ENCODE measurements at places on chromosomes 3 and 15.

DNA sequence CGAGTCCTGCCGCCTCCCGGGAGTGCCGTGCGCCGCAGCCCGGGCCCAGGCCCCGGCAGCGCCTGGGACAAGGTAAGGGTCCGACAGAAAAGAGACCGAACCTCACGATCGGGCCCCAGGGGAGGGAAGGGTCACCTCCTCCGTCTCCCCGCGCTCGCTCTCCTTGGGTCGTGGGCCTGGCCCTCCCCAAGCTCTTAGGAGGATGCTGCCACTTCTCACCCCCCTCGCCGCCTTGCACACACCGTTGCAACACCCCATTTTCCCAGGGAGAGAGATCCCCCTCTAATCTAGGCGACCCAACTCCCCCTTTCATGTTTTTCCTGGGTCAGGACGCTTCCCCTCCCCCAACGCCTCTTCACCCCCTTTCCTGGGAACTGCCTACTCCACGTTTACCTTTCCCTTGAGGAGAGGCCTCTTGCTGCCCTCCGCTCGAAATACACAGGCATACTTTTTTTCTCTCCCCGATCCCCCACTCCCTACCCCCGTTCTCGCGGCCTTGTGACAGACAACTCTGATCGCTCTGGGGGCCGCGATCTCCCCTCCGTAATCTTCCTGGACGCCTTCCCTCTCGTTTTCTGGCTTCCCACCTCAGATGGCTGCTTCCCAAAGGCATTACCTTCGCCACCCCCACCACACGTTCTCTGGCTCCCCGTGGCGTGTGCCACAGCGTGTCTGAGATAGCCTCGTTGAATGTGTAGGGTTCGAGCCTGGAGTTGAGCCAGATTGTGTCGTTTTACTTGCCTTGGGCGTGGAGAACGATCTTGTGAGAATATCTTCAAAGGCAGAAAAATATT, 688 bp downstream of the SETD5 start:
- peak; percentile 7 for DNase-seq

- no peak for DNase-seq
These were observed 235.5 kb downstream of the NR1D2 start for GRCh38 chr3:24180616-24181015.

DNA sequence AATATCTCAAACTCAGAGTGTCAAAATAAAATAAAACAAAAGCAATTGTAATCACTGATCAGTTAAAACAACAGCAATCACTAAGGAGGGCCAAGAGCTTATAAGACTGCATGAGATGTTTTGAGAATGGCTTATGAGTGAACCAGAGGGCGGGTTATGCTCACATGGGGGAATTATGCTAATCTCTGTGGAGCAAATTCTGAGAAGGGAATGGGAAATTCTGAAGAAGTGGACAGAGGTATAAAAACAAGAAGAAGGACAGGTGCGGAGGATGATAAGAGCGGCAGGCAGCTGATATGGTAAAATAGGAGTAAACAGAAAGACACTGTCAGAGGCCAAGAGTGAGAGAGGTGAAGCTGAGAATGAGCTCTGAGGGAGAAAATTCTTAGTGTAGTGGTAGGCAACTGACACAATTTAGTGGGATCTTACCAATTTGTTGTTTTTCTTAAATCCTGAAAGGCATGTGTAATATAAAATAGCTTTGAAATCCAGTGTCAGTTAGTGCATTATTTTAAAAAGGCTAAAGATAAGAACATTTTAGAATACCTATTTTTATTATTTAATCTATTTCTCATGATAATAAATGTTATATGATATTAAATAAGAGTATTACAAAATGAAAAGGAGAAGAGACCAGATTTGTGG, 133.8 kb downstream of the SPATA16 start:
- DNase-seq = no peak

- DNase-seq = no peak
These were observed 169.0 kb upstream of the SLC24A5 start for GRCh38 chr15:47951781-47952180.

DNA sequence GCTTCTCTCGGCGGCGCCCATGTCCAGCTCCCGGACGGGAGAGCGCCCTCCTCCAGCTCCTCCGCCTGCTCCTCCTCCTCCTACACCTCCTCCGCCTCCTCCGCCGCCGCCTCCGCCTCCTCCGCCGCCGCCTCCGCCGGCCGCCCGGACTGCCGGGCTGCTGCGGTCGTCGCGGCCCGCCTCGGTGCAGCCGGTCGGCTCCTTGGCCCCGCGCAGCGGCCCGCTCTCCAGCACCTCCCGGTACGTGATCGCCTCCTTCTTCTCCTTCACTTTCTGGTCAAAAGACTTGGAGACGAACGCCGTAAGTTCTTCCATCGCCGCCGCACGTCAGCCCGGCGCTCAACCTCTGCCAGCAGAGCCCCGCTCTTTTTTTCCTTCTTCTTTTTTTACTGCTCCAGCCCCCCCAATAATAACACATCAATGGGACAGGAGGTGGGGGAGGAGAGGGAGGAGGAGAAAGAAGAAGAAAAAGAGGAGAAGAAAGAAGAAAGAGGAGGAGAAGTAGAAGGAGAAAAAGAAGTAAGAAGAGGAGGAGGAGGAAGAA, 438 bp downstream of the SHOX2 start:
- DNase-seq = no peak

DNA sequence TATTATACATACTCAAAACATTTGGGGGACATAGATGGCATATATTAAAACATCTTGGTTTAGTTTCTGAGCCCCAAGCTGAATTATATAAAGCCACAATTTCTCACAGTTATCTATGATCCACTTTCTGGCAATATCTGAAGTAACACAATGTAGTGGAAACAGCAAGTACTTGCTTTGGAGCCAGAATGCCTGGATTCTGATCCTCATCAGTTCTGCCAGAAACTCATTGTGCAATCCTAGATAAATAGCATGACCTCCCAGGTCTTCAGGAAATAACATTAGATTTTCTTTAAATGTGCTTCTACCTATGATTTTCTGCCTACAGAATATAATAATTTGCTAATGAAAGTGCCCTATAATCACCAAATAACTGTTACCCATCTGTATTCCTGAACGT, 544.9 kb downstream of the NAALADL2 start:
- DNase-seq = no peak

DNA sequence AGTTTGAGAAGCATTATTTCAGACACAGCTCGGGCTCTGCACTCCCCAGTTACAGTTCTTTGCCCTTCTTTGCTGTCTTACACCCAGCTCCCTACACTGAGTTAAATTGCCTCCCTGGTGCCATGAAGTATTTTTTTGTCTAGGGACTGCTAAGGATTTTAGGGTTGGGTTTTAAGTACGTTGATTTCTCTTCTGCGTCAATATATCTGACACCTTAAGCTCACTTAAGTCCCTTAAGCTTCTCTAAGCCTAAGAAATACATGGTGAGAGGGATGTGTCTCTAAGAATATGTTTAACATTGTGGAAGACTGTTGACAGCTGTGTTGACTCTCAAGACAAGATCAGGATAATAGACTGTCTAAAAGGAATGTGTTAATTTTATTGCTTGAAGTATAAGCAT, 400.5 kb downstream of the PTPRG start:
- DNase-seq = no peak

- DNase-seq = no peak
These were observed 72.5 kb upstream of the POLG start for GRCh38 chr15:89406940-89407607.

DNA sequence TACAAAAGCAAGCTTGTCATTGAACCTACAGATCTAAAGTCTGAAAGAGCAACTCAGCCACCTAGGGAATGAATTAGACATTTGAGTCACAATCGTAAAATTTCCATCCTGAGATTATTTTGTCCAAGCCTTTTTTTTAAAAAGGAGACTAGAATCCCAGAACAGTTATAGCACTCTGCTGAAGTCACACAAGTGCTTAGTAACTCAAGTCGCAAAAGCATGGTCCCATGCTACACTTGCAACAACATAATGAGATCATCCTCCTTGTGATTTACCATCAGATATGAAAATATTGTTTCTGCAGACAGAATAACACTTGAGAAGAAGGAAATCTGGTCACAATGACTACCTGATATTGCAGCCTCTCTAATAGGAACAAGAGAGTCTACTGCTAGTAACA, 106.7 kb downstream of the ZIC4 start:
- DNase-seq = no peak

GRCh38 chr3:191303596-191303995, 25.6 kb upstream of the CCDC50 start:
- DNase-seq = no peak

- DNase-seq = no peak
These were observed 17.4 kb downstream of the LHFPL4 start for GRCh38 chr3:9536212-9536611.

DNA sequence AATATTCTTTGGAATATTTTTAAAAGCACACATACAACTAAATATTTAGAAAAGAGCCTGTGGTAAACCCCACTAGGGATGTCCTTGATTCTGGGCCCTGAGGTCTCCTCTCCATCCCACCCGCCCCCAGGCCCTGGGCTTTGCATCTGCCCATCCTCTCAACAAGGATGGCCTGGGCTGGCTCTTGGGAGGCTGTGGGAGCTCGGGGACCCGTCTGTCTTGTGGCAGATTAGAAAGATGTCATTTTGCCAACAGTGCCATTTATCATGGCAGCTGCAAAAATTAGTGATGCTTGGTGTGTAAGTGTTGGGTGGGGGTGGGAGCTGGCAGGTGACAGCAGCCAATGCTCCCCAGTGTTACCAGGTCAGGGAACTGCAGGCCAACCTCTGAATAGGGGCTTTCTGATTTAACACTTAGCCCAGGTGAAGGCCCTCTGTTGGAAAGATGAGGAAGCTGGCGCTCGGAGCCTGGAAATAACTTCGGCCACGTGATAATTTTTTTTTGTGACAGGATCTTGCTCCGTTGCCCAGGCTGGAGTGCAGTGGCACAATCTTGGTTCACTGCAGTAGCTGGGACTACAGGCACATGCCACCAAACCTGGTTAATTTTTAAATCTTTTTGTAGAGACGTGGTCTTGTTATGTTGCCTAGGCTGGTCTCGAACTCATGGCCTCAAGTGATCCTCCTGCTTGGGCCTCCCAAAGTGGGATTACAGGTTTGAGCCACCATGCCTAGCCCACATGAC, 16.9 kb upstream of the CSPG4 start:
- DNase-seq = no peak

DNA sequence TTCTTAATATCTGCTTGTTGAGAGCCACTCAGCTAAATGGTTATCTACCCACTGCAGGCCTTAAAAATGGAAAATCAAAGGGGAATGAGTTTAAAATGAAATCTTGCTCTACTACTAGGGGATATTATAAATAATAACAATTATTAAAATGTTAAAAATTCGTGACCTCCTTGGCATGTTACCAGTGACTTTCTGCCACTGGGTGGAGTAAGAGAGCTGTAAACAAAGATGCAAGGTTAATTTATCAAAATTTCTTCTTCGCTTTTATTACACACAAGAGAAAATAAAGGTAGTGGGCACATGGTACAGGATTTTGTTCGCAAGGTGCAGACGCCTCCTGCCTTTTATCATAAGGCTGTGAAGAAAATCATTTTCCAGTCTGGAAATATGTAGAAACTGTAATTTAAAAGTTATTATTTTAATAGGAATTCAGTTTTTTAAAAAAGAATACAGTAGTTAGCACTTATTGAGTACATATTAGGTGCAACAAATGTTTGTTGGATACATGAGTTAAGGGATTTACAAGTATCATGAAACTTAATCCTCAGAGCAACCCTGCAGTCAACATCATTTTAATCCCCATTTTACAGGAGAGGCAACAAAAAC, 272.6 kb downstream of the SUCLG2 start:
- DNase-seq = no peak

GRCh38 chr15:95770196-95770595, 560.3 kb upstream of the NR2F2 start:
- no peak for DNase-seq

- no peak for DNase-seq
These were observed 57.6 kb downstream of the FNDC3B start for GRCh38 chr3:172096881-172097420.

- DNase-seq = no peak
These were observed 28.9 kb downstream of the OSBPL10 start for GRCh38 chr3:31952205-31952604.

DNA sequence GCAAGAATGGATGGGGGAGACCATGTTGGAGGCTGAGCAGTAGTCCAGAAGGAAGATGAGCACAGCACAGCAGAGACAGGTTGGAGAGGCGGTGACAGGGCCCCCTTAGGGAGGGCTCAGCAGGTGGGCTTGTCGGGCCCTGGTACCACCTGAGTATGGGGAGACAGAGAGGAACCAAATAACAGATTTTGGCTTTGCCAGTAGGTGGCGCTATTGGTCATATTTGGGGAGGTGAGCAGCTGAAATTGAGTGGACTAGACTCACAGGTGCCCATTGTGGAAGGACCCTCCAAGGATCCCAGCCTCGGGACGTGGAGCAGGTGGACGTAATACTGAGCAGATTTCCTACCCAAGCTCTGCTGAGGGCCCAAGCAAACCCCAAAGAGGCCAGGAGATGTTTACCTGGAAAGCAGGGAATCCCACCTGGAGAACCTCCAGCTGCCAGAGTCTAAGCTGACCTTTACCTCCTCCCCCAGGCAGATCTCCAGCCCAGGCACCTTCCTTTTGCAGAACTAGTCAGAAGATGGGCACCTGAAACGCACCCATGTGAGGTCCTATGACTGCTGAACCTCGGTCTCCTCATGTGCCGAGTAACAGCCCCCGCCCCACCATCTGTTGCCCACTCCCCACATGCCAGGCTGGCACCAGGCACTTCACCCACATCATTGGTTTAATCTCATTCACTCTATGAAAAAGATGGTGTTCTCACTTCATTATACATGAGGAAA, 24.6 kb upstream of the CORO2B start:
- peak; percentile 38 for DNase-seq

- DNase-seq = no peak
These were observed 26.2 kb upstream of the LRRC3B start for GRCh38 chr3:26596335-26596734.

DNA sequence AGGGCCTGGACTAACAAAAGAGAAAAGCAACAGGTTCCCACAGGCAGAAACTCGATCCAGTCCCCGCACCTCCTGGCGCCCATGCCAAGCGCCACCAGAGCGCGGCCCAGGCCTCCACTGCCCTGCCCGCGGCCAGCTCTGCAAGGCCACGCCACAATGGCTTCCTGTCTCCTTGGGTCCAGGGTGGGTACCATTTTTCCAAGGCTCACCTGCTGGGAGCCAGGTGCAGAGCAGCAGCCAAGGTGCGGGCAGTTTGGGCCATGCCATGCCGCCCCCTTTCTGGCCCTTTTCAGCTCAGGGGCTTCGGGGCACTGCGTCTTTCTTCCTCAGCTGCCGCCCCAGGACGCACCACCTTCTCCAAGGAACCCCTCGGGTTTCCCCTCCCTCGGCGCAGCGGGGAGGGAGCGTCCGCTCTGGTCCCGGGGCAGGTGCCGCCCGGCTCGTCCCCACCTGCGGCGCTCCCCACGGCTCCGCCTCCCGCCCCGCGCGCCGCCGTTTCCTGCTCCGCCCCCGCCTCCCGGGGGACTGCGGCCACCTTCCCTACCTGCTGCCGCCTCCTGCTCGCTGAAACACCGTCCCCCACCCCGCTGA, at the start of gene ILDR1:
Gene ILDR1 (minus strand): TSS at position 437 of the 591 bp plus-strand sequence. CDS start 170 bp downstream, at position 267.
- no peak for DNase-seq

All from stimulated activated CD8-positive, alpha-beta memory T cell treated with anti-CD3 and anti-CD28 coated beads, Interleukin-4, amount 100 ng/mL, for 1 hour (primary cell).